ENCODE measurements at places on chromosomes 11 and 22. TPM values are rescaled to one million over a fixed set of nuclear protein-coding genes. Genes with fewer than 3 reads are reported as not detected.

DNA sequence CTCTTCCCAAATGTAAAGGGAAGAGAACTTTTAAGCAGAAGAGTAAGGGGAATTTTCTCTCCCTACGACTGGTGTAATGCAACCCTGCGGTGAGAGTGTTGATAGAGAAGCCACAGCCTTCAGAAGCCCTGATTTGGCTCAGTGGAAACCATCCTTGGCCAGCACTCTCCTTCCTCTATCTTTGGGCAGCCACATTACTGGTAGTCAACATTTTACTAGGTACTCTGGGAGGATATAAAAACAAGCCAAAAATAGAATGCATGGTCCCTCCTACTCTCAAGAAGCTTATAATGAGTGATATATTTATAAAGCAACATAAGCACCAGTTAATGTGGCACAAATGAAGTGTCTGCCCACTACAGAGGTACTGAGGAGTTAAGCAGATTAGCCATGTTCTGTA is 201.8 kb upstream of the NCAM1 start:
- DNase-seq = no peak

GRCh38 chr11:19102521-19102900 is 14.5 kb upstream of the ZDHHC13 start:
- DNase-seq = no peak

- DNase-seq = no peak
These were observed 5.2 kb downstream of the TMEM126A start for GRCh38 chr11:85652786-85653447.

DNA sequence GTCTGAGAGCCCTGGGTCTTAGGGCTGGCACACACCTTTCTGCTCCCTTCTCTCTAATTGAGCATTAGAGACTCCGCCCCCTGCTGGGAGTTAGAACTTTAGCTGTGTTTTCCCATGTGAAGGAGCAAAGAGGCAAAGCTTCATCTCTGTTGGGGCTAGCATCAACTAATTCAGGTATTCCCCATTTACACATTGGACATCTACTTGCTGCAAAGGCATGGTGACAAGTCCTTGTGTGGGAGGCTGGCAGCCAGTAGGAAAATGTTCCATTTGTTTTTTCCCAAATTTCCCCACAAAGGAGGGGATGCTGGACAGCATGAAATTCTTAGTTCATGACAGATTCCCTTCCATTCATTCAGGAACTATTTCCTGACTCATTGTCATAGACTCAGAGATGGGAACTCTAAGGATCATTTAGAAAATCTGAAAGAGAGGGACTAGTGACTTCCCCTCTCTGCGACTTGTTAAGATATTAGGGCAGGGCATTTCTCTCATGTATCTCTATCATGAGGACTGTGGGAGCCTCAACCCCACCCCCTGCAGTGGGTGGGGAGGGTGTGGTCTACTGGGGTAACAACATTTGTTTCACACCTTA is 3.6 kb downstream of the CD44 start:
- DNase-seq = no peak

The USH1C gene
- polyA plus RNA-seq = 81.6 TPM

The MRGPRX2 gene
- not detected for polyA plus RNA-seq

The RPS6KB2 gene
- 47.4 TPM for polyA plus RNA-seq

DNA sequence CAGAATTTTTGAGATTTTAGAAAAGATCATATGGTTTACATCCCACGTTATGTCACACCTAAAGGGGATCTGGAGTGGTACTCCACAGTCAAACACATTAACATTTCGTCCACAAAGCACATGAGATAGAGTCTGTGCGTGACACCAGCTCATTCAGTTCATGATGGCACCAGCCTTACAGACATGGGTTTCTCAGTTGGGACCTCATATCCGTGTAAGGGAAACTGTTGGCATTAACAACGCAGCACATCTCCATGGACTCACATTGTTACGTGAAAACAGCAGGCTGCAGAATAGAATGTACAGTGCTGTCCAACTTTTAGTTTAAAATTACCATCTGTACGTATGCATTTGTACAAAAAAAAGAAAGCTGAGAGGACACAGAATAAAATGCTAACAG is 14.0 kb downstream of the RIC8A start:
- no peak for DNase-seq

The SLC5A1 gene
- 1.2 TPM for polyA plus RNA-seq

DNA sequence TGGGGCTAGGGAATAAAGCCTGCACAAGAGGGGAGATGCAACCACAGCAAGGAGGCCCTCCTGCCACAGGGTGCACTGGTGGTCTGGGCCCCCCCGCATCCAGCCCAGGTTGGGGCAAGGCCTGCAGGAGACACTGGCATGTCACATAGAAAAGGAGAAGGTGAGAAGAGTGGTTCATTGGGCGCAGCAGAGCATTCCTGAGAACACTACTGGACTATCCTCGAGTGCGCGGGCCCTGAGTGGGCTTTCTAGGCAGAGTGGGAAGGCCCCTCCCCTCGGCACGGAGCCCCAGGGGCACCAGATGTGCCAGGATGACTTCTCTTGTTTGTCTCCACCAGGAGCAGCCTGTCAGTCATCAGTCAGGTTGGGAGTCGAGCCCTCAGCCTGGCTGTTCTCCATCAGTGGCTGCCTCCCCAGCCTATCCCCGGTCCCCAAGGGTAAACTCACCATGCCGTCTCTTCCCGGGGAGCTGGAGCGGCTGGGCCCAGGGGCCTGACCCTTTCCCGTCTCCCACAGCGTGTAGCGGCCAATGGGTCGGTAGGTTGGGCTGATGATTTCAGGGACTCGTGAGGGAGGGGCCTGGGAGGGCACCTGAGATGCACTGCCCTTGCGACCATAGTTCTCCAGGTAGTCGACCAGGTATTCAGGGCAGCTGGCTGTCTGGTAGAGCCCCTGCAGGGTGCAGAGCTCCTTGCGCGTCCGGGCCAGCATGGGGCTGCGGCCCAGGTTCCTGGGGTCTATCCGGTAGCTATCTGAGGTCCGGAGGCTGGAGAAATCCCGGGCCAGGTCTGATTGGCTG is 9.0 kb downstream of the USP2 start:
- no peak for DNase-seq

DNA sequence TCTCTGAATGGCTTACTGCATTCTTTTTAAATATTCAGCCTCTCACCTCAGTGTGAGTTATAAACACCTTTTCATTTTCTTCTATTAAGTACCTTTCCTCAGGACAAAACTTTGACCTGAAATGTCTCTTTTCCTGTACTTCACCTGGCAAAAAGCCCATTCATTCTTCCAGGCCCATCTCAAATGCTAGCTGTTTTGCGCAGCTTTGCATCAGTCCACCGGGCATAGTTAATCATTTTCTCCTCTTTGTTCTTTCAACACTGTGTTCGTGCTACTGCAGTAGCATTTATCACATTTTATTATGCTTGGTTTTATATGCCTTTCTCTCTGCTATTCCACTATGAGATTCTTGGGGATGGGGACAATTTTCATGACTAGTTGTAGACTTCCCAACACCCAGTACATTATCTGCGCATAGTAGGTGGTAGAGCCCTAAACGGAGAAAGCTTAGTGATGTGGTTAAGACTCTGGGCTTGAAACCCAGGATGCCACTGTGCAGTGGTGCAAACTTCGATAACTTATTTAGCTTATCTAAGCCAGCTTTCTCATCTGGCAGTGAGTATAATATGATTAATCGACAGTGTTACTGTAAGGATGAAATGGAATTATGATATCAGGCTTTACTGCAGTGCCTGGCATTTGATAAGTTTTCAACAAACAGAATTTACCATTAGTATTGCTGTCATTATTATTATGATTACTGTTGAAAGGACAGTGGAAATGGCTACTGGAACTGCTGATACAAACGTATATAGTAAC is 695.7 kb downstream of the NELL1 start:
- no peak for DNase-seq

GRCh38 chr11:119759324-119759723 is 30.3 kb upstream of the NECTIN1 start:
- DNase-seq = no peak

The FXYD6 gene
- polyA plus RNA-seq = 149 TPM

The ADAMTS8 gene
- 3.6 TPM for polyA plus RNA-seq

- DNase-seq = no peak
These were observed 27.6 kb downstream of the ART5 start for GRCh38 chr11:3613998-3614741.

- no peak for DNase-seq
These were observed 2.8 kb downstream of the MADD start for GRCh38 chr11:47272706-47273105.

DNA sequence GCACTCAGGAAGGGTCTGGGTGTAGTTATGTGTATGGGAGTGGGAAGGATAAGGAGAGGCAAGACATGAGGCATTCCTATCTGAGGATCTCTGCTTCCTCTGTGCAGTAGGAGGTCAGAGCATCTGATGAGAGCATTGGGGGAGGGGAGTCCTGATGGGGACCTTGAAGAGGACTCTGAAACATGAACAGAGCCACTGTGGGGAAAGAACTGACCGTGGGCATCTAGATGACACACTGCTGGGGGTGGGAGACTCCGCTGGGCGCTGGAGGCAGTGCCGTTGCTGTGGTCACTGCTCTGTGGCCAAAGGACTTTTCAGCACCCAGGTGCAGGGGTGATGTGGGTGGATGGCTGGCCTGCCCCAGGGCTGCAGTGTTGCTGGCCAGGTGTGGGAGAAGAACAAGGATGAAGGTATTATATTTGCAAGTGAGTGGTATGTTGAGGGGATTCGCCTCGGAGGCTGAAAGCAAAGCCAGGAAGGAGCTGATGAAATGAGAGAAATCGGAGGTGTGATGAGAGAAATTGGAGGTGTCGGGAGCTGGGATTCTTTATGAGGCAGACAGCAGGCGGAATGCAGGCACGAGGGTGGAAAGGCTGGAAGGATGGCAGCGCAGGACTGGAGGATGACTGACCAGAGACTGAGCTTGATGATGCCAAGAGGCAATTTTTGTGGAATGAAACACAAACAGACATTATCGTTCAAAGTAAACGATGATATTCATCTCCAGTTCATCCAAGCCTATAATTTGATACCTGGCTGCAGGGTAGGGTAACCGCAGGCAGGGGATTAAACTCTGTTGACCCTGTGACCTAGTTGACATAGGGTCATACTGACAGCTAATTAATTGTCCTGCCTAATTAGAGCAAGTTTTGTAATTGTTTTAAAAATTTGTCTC is 19.4 kb upstream of the TMPRSS4 start:
- no peak for DNase-seq

The SCGB1D2 gene
- 2.3 TPM for polyA plus RNA-seq

Data from left renal cortex interstitium (tissue), 4 donors.